ENCODE measurements at places on chromosomes 7 and 10.
A peak's percentile ranks its signal among the peaks of the same experiment; 100 is the strongest.

DNA sequence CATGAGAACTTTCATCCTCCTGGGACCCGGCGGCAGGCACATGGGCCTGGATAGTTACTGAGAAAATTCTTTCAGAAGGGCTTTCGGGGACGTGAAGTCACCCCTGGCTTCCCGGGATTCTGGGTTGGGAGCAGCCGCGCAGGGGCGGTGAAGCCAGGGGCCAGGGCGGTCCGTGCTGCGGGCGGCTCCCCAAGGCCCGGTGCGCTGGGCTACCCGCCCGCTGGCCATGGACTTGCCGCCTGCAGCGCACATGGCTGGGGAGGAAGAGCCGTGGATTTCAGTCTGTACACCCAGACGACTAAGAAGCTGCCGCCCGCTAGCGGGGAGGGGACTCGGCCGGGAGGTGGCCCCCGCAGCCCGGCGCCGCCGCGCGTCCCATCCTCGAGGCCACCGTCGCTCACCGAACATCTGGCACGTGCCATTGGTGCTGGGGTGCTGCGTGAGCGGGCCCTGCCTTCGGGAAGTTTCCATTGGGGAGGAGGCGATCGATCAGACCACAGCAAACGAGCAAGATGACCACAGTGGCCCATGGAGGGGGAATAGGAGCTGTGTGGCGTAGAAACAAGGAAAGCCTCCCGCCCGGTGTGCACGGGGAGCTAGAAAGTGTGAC lies 64.5 kb downstream of the TMEM209 start:
- no peak for DNase-seq

GRCh38 chr10:80684259-80684658 lies 146.6 kb downstream of the SH2D4B start:
- DNase-seq, result no peak

- no peak for DNase-seq
These were observed 26.2 kb downstream of the FAM171A1 start for GRCh38 chr10:15344876-15345285.

DNA sequence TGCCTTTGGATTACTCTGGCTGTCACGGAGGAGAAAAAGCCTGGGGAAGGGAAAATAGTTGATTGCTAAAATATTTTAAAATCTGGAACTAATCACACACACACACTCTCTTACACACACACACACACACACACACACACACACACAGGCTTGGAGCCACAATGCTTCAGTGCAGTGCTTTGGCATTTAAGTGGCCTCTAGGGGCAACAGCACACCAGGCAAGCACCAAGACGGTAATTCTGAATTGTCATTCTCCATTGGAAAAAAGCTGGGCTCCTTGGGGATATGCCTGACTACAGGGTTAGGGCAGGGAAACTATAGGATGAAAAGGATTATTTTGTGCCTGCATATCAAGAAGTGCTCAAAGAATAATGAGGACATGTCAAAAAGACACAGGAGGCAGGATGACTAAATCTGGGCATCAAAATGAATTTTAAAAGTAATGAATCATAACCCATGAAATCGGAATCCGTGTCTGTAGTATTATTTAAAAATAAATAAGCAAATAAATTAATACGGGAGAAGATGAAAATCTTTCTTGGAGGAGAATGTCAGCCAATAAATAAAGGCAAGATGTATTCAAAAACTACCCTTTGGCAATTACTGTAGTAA lies 30.4 kb upstream of the DDC start:
- no peak for DNase-seq

DNA sequence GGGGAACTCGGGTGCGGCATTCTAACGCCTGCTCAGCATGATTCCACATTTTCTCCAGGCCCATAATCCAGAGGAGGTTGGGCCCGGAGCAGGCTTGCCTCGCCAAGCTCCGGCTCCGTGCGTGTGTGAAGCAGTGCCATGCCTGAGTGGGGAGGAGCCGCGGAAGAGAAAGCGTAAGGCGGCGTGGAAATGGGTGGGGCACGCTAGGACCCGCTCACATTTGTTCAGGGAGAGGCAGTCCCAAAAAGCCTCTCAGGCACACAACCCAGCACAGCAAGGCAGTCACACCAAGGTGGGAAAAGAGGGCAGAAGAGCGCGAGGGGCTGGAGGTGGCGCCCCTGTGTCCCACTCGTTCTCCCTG lies 695 bp upstream of the VDAC2 start:
- DNase-seq, result peak; percentile 37

DNA sequence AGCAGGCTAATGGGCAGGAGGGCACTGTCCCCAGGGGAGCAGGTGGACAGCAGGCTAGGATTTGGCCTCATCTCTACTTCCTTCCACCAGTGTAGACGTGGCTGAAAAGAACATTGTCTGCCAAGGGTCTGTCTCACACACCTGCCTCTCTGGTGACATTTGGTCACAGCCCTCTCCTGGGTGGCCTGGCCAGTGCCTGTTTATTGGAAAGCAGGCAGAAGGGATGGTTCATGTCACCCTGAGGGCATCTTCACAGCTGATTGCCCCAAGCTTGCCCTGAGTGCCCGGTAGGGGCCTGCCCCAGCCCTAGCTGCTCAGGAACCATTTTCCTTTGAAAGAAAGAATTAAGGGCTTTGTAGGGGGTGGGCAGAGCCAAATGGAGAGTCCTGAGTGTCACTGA lies 138.7 kb downstream of the C10orf105 start:
- no peak for DNase-seq

DNA sequence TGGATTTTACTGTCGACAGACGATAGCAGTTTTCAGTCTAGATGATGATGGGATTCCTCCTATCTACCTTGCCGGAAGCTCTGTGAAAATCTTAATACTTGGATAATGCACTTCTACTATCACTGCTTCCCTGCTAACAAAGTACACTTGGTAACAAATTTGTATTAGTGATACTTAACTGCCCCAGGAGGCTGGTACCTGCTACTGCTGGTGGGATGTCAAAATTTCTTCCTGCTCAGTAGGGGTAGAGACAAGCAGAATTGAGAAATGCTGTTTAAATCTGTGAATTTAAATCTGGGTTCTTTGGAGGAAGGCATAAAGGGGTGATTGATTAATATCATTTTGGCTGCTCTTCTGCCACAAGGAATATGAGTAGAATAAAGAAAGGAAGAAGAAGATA lies 99.8 kb upstream of the STRIP2 start:
- no peak for DNase-seq

DNA sequence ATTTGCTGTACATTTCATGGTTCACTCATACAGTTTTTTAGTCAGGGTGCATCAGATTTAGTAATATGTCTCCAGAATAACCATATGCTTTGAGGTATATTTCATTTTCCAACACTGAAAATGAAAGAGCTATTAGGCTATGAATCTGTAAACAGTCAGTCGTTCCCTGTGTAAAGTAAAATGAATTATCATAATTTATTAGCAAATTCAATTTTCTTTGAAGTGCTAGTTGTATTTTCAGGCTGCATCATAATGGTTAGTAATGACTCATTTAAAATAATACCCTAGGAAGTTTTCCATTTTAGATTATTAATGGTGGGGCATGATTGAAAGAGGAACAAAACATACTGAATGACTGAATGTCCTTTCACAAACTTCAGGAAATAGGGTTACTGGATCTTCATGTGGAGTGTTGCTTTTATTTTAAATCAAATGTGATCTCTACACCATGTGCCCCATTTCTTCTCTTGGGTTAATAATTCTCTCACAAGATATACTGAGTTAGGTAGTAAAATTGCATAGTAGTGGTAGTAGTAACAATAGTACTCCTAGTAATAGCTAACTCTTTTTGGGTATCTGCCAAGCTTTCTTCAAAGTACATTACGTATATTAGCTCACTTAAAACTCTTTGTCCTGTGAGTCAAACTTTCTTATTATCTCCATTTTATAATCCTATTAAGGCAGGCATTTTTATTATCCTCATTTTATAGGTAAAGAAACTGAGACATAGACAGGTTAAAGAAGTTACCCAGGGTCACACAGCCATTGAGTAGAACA lies 476.5 kb downstream of the SUGCT start:
- no peak for DNase-seq

DNA sequence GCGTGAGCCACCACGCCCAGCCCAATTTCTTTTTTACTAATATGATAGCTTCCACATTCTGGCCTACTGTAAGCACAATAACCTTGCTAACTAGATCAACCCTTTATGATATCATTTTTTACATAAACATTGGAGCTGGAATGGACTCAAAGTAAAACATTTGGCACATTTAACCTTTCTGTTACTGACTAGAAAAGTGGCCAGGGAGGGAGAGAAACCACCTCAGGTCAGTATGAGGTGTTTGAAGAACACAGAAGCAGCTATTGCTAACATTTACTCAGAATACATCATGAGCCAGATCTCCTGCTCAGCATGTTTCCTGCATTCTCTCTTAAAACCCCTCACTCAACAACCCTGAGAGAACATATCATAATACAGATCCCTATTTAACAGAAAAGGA lies 27.3 kb downstream of the SGMS1 start:
- no peak for DNase-seq

- DNase-seq, result no peak
These were observed 80.3 kb downstream of the HDAC9 start for GRCh38 chr7:18575622-18576572.

Data from stimulated activated CD8-positive, alpha-beta memory T cell treated with anti-CD3 and anti-CD28 coated beads, Interleukin-15, amount 100 ng/mL, for 24 hours (primary cell).